ENCODE measurements at places on chromosomes 4 and X. TPM values are rescaled to one million over a fixed set of nuclear protein-coding genes. Genes with fewer than 3 reads are reported as not detected.

The CYLC1 gene
- not detected for polyA plus RNA-seq

GRCh38 chrX:106450405-106450804 lies 161.4 kb upstream of the RADX start:
- no peak for DNase-seq

DNA sequence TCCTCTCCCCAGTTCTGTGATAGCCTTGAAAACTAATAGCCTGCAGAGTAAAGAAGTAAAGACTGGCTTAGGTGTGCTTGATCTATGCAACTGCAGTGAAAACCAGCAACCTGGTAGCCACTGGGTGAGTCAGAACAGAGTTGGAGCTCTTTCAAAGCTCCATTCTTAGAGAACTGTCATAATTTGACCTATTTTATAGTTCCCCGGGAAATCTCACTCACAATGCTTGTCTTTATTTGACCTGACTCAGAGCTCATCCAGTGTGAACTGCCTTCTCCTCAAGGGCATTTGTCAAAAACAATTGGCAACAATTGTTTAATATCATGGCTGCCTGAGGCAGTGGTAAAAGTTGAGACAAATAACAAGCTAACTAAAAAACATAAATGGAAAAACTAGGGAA lies 213.0 kb upstream of the NHS start:
- DNase-seq: no peak

GRCh38 chrX:39133971-39134370 lies 332.7 kb downstream of the MID1IP1 start:
- DNase-seq: no peak

The SLC49A3 gene
- 6.3 TPM for polyA plus RNA-seq

The RAB41 gene
- 0.79 TPM for polyA plus RNA-seq

The FATE1 gene
- polyA plus RNA-seq: not detected

- no peak for DNase-seq
Measured at GRCh38 chr4:69568787-69569186, 70.7 kb downstream of the UGT2A2 start.

GRCh38 chr4:48781968-48782367 lies 1.9 kb upstream of the FRYL start:
- no peak for DNase-seq

All from renal cortex interstitium (tissue), 15 donors.